ENCODE measurements at places on chromosomes 11 and 22. TPM values are rescaled to one million over a fixed set of nuclear protein-coding genes. Genes with fewer than 3 reads are reported as not detected.

The APOC3 gene
- total RNA-seq, result 2.2 TPM

The POU2AF3 gene
- total RNA-seq, result 0.58 TPM

The PPARA gene
- 37.6 TPM for total RNA-seq

The RGL4 gene
- 1.5 TPM for total RNA-seq

The POU2AF1 gene
- total RNA-seq, result 0.10 TPM
